Stimulated activated CD8-positive, alpha-beta memory T cell treated with anti-CD3 and anti-CD28 coated beads, Interleukin-15, amount 100 ng/mL, for 48 hours (primary cell): ENCODE measurements at places on chromosomes 3 and 15.
A peak's percentile ranks its signal among the peaks of the same experiment; 100 is the strongest.

DNA sequence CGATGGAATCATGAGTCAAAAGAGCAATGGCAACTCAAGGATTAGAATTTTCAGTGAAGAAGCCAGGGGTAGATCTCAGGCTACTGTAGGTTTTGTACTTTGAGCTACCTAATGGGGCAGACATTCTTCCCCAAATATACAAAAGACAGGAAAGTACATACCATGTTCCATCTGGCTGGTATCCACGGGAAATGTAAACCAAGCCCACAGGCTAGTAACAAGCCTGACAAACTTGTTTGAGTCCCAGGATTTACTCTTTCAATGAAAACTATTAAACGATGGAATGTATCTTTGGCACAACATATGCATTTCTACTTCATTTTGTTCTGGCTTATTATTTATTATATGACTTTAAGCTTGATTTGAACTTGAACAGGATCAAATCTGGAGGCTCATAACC, 44.2 kb upstream of the GOLIM4 start:
- DNase-seq = no peak

DNA sequence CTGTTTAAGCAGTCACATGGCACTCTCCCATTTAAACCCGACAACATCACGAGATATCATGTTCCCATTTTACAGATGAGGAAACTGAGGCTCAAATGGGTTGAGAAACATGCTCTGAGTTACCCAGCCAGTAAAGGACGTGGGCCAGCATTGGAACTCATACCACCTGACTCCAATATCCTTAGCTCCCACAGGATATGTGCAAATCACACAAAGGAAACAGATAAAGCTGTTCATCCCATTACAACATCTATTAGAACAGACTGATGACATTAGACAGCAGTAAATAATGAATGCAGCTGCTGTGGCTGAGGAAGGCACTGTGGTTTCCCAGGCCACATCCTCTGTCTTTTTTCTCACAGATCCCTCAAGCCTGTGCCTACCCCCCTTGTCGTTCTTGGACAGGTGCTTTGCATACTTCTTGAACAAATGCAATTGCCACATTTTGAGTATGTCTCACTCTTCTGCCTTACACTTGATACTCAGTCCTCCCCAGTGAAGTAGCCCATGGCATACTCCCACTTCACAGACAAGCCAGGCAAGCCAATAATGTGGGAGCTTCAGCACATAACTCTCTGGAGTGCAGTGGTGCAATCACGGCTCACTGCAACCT, 17.7 kb downstream of the FRMD4B start:
- DNase-seq = no peak

DNA sequence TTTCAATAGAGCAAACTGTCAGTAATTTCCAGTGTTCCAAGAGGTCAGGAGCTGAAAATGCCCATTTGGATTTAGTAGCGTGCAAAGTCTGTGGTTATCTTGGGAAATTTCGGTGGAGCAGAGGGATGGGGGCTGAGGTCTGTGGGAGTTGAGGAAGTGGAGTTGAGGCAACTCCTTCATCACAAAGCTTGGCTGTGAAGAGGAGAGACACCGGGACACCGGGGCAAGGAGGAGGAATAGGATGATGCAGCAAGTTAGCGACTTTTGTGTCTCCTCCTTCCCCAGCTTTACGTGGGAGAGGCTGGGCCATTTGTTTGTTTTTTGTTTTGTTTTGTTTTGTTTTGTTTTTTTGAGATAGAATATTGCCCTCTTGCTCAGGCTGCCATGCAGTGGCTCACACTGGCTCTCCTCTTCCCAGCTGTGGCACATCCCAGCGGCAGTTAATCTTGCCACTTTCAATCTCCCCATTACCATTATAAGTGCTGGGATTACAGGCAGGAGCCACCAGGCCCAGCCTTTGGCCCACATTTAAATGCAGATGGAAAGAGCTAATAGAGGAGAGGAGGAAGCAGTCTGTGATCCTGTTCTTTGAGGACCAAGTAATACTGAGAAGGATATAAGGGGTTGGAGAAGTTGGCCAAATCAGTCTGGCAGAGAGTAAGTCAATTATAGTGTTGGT, 47.1 kb downstream of the CRTC3 start:
- DNase-seq = no peak

- peak; percentile 30 for DNase-seq
Observed at GRCh38 chr3:10164546-10165393, at the start of gene IRAK2. TSS of gene IRAK2 (plus strand) at chr3:10164919. CDS start at chr3:10164955, 36 bp downstream.

GRCh38 chr3:143644370-143645089, 203.7 kb downstream of the SLC9A9 start:
- DNase-seq = no peak

DNA sequence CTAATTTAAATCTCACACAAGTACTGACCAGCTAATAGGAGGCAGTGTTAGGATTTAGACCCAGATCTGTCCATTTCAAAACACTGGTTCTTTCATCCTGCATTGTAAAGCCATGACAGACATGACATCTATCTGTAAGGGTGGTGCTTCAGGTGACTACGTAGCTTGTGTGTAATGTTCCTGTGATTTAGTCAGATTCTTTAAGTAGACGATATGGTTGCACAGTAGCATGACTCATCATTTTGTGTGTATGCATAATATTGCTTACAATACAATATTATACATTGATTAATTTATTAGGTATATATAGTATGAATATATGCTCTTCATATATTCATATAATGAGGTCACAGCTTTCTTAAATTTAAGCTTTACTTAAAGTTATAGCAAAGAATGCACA, 628.5 kb downstream of the GRM7 start:
- DNase-seq = no peak

DNA sequence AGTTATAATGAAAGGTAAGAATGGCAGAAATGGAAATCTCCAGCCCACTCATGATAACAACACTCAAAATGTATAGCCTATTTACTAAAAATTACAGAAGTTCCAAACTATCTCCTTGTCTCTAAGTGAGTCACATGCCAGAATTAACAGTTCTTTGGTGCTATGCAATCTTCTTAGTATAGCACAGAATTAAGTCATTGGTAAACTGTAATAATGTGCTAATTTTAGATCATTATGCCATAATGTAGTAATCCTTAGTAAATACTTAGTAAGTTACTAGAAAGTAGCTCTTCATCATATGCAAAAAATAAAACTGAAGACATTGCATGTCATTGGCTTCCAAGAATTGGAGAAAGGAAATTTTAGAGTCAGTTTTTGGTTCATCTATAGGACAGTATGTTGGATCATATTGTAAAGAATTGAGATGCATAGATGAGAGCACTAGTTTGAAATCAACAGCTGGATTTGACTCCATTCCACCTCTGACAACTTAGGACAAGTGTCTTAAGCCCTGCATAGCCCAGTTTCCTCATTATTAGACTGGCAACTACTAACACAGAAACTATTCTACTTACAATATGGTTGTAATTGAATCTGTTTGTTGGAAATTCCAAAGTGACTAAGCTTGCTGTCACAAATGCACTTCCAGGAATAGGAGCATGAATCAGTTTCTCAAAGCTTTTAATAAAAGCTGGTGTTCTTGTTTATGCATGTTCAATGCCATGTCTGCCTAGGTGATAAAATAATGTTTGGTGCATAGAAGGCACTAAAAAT, 40.1 kb upstream of the CD47 start:
- DNase-seq = no peak

DNA sequence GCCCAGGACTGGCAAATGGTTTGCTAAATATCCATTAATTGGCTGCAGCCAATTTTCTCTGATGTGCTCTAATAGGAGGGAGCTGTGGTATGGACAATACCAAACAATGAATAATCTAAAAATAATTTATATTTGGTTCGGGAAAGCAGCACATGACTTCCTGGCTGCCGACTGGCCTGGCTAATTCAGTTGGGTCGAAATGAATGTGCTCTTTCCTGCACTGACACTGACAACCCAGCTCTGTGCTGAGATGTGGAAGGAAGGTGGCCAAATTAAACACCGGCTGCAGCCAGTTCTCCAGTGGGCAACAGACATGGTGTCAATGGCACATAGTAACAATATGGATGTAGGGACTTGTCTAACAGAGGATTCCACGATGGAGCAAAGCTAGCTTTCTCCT, 21.1 kb upstream of the COLQ start:
- no peak for DNase-seq

GRCh38 chr15:74050556-74051234, 31.7 kb downstream of the GOLGA6A start:
- no peak for DNase-seq

DNA sequence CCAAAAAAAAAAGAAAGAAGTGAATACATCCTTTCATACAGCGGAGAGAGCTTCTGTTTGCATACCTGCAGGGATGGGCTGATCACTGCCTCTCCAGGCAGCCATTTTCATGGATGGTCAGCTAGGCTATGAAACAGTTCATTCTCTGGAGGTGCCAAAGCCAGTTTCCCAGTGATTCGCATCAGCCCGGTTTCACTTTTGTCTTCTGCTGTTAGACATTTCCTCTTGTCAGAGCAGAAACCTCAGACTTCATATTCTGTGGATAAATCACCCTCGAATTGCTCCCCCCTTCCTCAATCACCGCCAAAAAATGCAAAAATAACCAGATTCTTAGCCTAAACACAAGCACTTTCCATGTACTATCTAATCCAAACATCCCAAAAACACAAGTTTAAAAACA, 225.6 kb downstream of the ADAMTS9 start:
- DNase-seq = no peak

DNA sequence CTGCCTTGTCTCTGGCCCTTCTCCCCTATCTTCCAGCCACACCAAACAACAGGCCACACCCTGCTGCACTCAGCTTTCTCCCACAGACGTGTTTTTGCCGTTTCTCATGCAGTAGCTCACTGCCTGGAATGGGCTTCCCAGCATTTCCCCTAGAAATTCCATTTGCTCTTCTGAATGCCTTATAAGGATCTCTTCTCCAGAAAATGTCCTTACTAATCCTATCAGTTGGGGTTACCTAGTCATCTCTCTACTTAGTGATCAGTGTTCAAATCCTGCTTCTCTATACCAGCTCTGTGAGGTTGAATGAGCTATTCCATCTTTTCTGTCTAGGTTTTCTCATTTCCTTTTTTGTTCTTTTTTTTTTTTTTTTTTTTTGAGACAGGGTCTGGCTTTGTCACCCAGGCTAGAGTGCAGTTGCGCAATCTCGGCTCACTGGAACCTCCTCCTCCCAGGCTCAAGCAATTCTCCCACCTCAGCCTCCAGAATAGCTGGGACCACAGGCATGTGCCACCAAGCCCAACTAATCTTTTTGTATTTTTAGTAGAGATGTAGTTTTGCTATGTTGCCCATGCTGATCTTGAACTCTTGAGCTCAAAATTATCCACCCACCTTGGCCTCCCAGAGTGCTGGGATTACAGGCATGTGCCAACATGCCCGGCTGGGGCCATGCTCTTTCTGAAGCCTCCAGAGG, 98.2 kb upstream of the CHD2 start:
- DNase-seq = no peak

DNA sequence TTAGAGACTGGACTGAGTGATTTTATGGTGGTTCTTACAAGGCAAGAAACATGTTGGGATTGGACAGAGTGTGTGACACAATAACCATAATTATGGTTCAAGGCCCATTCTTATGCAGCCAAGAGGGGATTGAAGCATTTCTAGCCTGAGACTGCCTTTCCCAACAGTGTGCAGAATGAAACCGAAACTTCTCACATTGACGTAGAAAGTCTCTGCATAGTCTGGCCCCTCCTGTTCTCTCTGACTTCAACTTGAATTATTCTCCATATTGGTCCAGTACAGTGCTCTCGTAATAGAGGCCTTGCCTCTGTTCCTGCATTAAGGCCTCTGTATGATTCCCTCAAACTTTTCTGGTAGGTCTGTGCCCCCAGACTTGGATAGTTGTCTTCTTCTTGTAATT, 138.3 kb downstream of the DIPK2A start:
- DNase-seq = no peak

GRCh38 chr3:197507081-197507480, 48.7 kb downstream of the BDH1 start:
- no peak for DNase-seq

- DNase-seq = no peak
Observed at GRCh38 chr3:20511863-20512505, 326.0 kb upstream of the SGO1 start.

DNA sequence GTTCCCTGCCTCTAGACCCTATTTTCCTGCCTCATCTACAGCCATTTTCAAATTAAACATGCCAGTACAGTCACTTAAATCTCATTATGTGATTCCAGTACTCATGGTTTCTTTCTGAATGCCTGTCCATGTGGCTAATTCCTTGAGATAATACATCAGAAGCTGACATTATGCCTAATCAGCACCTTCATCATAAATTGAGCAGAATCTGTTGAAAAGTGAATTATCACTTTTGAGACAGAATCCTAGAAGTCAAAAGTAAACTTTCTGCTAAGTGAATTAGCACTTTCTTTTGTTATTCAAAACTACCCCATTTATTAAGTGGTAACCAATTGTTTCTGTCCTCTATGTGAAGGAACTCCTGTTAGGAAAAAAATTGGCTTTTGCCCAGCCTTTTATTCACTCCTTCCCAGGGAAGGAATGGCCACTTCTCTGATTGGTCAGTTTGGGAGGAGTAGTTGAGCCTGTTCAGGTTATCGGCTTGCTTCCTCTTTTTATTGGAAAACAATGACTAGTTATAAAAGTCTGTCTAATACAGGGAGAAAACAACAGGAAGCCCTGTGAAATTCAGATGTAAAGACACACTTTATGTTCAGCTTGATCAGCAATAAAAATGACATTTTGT, 40.5 kb downstream of the OSTN start:
- DNase-seq = no peak

DNA sequence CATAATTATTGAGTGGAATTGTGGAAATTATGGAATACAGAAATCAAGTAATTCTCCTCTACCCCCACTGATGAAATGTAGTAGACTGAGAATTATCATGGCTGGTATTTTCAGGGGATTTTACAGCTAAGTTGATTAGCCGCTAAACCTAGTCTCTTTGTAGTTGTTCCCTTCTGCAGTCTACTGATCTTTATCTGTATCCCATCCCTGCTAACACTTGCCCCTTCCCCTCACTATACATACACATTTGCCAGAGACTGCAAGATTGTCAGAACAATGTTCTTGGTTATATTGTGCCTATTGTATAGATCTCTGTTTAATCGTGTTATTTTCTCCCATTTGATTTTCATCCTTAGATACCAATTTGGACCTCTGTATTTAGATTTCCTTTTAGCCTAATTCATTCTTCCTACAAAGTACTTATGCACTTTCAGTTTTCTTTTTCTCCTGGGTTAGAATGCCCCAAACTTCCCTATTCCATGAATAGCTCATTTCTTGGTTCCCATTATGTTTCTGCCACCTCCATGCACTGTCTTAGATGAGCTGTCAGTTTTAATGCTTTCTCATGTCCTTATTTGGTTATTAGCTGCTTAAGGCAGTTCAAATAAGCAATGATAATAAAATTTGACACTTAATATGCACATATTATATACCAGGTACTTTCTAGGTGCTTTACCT, 86.9 kb downstream of the CDIN1 start:
- no peak for DNase-seq
